ENCODE measurements at places on chromosomes 5 and 9.

DNA sequence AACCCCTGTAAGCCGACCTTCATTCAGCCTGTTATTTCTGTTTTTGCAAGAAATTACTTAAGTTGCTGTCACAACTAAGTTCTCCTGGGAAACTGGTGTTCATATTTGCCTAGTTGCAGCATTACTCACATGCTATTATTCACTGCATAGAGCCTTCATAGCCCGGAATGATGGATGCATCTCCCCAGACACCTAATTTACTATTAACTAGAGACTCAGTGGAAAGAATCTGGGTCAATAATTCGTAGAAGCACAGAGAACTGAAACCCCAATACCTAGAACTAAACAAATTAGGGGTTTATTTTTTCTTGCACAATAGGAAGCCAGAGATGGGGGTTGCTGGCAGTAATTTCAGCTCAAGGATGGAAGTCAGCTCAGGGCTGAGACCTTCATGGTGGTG is 45.7 kb upstream of the FAM170A start:
- no peak for DNase-seq

DNA sequence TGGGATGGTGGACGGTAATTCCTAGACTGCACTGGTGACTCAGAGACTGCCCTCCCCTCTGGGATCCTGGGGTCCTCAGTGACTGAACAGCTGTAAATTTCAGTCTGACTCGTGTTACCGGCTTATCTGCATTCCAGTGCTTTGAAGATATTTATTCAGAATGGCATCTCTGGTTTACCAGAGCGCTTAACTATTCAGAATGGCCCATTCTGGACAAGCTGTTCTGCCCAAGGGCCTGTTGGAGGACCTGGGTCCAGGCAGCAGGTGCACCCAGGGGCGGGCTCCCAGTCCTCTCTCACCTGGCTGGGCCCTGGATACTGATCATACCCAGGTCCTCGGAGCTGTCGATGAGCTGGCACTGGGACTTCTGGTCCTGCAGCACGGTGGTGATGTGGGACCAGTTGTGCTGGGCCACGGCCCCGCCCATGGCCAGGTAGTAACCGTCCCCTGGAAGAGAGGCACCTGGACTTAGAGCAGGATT is 48.0 kb downstream of the SARDH start:
- no peak for DNase-seq

- DNase-seq, result no peak
Observed at GRCh38 chr5:147382776-147383175, 127.1 kb downstream of the DPYSL3 start.

GRCh38 chr9:90641086-90641485 is 1.5 kb downstream of the DIRAS2 start:
- no peak for DNase-seq

- no peak for DNase-seq
Observed at GRCh38 chr9:131905144-131905543, 165.3 kb upstream of the RAPGEF1 start.

DNA sequence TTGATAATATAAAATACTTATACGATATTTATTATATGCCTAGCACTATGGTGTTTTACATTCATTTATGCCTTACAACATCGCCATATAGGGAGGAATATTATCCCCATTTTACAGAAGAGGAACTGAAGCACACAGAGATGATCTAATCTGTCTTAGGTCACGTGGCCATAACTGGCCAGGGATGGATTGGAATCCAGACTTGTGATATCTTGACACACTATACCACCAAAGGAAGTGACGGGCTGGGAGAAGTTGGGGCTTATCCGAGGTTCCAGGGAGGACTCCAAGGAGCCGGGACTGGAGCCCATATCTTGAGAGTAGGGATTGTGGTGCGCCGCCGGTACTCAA is 129.8 kb downstream of the TMEM174 start:
- no peak for DNase-seq

GRCh38 chr5:8461543-8461942 is 592.6 kb downstream of the MTRR start:
- DNase-seq, result no peak

- DNase-seq, result no peak
Observed at GRCh38 chr5:16461026-16461425, 4.6 kb downstream of the ZNF622 start.

GRCh38 chr5:93602241-93603077 is 19.4 kb downstream of the NR2F1 start:
- DNase-seq, result no peak

DNA sequence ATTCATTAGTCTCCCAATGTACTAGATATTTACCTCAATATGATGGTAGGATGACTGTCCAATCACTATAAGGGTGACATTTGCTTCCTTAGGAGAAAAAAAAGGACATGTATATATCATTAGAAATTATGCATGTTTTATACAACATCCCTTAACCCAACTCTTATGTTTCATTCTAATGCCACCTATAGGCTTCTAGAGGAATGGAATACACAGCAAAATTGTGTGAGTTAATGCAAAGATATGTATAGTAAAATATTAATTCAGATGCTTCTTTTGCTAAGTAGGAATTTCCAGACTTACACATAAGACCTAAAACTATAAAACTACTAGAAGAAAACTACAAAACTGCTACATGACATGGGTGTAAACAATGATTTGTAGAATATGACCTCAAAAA is 3.5 kb downstream of the PRXL2C start:
- DNase-seq, result no peak

- no peak for DNase-seq
Observed at GRCh38 chr9:125545845-125546244, 161.2 kb downstream of the MAPKAP1 start.

DNA sequence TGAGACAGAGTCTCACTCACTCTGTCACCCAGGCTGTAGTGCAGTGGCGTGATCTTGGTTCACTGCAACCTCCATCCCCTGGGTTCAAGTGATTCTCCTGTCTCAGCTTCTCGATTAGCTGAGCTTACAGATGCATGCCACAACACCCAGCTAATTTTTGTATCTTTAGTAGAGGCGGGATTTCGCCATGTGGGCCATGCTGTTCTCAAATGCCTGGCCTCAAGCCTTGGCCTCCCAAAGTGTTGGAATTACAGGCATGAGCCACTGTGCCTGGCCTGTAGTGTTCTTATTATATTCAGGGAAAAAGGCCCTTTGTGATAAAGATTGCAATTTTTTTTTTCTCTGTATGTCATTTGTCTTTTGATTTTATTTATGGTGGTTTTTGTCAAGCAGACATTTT is 24.0 kb upstream of the MCCC2 start:
- DNase-seq, result no peak

- no peak for DNase-seq
Observed at GRCh38 chr5:109614301-109614700, 75.4 kb upstream of the MAN2A1 start.
